SW 1271 (cell line): ENCODE measurements at places on chromosomes 3 and 15.

DNA sequence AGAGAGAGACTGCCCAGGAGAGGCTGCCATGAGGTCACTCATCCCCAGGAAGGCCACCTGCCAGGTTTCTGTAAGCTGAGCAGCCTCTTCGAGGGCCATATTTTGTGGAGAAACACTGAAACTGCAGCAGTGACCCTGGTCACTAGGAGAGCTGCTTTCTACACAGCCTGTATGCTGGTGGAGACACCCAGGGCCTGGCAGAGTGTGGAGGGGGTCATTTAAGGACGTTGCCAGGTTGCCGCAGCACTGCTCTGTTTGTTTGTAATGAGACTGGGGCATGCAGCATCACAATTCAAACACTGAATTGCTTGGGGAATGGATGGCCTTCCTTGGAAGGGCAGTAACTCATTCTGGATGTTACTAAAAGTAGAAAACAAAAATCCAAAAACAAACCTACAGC lies 104.9 kb upstream of the TRIM42 start:
- no peak for DNase-seq

- no peak for DNase-seq
These were observed 6.8 kb upstream of the TXNRD3 start for GRCh38 chr3:126661532-126662364.

DNA sequence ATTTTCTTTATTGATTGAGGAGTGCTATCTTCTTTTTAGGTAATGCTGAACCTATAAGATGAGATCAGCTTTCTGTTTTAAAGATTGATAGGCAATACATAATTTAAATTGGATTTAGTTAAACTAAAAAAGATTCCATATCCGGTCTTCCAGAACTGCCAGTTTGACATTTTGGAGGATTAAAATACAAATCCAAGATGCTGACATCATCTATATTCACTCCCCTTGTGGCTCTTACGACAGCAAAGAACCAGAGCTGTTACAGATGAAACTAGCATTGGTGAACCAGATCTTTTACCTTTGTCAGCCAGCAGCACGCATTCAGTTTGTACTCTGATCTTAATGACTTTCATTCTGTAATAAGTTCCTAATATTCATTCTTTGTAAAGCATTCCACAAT lies 218.7 kb downstream of the ZIC4 start:
- no peak for DNase-seq

DNA sequence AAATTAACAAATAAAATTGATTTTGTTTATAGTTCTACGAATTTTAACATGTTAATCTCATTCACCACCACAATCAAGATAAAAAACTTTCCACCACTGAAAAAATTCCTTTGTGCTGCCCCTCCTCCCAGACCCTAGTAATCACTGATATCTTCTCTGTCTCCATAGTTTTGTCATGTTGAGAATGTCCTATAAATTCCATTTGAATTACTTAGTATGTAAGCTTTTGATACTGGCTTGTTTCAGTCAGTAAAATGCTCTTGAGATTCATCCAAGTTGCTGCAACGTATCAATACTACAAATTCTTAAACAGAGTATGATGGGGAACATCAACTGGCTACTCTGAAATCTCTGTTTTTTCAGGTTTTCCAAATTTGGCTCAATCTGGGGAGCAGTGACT lies 129.6 kb downstream of the CTNNB1 start:
- no peak for DNase-seq

DNA sequence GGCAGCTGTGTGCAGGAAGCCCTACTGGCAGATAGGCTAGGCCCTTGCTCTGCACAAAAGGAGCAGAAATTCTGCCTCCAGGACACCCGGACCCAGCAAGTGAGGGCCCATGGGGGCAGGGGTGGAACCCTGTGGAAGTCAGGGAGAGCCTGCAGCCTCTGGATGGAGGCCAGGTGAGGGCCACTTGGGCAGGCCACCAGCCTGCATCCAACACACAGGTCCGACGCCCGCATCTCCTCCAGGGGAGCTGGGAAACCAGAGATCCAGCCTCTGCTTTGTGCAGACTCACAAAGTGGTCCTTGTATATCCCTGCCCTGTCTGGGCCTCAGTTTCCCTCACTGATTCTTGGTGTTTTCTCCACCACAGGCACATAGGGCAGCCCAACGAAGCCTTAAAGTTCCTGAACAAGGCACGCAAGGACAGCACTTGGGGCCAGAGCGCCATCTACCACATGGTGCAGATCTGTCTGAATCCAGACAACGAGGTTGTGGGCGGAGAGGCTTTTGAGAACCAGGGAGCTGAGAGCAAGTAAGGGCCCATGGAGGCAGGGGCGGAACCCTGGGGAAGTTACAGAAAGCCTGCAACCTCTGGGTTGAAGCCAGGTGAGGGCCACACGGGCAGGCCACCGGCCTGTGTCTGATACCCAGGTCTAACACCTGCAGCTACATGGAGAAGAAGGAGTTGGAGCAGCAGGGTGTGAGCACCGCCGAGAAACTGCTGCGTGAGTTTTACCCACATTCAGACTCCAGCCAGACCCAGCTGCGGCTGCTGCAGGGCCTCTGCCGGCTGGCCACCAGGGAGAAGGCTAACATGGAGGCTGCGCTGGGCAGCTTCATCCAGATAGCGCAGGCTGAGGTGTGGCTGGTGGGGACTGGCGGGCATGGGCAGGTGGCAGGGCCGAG lies 16.6 kb downstream of the CSRNP1 start:
- no peak for DNase-seq

- DNase-seq = no peak
These were observed 695 bp downstream of the GMPS start for GRCh38 chr3:155870945-155871745.

DNA sequence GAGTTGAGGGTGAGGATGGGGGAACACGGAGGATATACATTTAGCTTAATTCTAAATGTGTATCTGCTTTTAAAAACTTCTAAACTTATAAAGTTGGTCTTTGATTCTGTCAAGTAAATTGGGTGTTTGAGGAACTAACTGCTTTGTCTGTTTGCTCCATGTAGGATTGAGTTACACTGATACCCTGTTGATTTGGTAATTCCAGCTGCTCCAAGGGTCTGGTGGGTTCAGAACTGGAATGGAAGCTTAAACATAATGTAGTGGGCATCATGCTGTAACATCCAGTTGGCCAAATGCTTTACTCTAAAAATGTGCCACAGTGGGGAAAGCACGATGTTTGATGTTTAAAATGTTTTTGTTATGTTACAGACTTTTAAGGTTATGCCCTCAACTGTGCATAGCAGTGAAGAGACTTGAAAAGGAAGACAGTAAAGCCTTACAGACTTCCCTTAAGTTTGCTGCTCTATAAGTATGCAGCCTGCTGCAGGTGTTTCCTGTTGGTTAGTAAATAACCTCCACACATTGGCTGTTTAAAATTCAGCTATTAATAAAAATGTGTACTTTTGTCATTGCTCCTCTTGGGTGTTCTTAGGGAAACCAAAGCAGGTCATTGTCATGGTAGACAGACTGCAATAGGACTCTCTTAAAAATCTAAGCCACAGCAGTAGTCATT lies 5.9 kb upstream of the EDEM1 start:
- no peak for DNase-seq

GRCh38 chr3:19485267-19485666 lies 337.0 kb downstream of the KCNH8 start:
- DNase-seq = no peak

GRCh38 chr3:38805765-38806386 lies 10.1 kb downstream of the SCN10A start:
- no peak for DNase-seq

DNA sequence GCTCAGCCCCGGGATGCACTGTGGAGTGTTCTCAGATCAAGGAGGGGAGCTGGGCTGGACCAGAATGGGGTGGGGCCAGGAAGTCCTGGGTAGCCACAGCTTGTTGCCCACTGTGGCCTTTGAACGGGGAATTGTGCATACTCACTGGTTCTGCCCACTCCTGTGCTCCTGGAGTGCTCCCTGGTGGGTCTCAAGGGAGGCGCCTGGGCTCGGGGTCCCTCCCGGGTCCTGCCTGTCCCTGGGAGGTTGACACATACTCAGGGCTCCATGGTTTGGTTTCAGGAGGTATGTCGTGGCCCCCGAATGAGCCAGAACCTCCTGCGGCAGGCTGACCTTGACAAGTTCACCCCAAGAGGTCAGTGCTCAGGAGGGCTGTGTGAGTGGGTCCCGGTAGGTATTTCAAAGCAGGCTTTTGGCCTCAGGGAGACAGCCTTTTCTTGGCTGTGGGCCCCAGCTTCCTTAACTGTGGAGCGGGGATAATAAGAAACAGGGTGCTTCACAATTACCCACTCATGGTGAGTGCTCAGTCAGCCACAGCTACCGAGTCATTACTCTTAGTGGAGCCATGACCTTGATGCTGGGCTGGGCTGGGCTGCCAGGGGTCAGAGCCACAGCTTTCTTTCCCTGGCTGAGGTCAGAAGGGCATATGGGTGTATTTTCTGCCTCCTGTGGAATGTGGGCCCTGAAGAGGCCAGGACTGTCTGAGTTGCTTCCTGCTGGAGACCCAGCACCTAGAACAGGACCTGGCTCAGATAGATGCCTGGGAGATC lies 7.6 kb downstream of the DNAH1 start:
- DNase-seq = no peak

DNA sequence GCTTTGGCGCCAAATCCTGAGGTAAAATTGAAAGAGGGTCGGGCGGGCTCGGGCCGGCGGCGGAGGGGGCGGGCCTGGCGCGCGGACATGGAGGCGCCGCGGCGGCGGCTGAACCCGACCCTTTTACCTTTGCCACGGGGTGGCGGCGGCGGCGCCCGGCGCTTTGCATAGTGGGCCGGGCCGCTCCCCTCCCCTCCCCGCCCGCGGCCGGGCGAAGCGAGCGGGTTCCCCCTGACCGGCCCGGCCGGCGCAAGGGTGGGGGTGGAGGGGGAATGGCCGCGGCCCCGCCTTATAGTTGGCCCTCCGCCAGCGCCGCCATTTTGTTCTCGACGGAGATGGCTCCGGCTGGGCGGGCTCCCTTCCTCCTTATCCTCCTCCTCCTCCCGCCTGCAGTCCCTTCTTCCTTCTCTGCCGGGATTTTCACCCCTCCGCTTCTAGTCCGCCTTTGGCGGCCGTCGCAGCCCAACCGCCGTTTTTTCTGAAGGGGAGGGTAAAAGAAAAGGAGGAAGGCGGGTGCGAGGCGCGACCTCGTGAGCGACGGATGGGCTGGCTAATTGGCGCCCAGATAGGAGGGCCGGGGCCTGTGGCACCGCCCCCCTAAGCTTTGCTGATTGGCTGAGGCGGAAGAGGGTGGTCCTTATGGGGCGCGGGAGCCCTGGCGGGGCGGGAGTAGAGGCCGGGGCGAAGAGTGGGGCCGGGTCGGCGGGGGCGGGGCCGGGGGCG lies 664 bp downstream of the NR2C2 start:
- peak; percentile 88 for DNase-seq

- no peak for DNase-seq
These were observed 50.1 kb downstream of the CMSS1 start for GRCh38 chr3:99867594-99868310.

DNA sequence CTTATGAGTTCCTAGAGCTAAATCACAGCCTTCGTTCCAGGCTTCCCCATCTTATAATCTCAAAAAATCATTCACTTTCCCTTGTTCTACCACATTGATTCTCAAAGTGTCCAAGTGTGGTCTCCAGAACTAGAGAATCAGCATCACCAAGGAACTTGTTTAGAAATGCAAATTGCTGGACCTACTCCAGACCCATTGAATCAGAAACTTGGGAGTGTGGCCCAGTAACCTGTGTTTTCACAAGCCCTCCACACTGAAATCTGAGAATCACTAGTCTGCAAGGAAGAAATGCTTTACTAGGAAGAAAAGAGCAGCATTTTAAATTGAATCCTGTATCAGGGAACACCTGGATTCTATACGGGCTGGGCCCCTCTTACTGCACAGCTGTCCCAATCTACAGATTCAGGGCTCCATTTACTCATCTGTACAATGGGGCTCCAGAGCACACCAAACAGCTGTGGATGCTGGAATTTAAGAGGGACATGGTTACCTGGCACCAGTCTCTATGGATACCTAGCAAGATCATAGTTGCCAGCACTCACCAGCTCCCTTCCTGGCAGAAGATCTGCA lies 3.9 kb downstream of the MEGF11 start:
- no peak for DNase-seq

DNA sequence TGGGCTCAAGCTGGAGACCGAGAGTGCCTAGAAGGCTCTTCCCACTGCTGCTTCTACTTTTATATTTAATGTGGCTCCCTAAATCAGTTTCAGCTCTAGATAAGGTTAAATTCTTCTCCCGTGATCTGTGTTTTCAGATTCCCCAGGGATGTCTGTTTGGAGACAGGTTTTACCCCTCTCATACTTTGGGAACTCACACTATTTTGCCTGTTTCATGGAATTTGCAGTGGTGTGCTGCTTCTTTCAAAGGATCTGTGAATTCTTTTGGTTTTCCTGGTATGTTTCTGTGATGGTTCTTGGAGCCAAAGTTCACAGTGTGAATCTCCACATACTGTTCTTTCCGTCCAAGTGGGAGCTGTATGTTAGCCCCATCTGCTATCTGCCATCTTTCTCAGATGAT lies 238.3 kb upstream of the SLITRK3 start:
- no peak for DNase-seq

DNA sequence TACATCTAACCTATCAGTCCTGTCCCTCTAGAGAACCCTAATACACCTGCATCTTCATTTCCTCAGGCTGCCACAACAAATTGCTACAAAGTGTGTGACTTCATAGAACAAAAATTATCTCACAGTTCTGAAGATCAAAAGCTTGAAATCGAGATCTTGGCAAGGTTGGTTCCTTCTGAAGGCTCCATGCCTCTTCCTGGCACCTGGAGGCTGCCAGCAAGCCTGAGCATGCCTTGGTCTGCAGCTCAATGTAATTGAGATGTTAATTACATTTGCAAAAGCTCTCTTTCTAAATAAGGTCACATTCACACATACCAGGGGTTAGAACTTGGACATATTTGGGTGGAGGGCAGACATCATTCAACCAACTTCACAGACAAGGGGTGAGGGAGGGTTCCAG lies 86.4 kb upstream of the ABHD17C start:
- DNase-seq = no peak

DNA sequence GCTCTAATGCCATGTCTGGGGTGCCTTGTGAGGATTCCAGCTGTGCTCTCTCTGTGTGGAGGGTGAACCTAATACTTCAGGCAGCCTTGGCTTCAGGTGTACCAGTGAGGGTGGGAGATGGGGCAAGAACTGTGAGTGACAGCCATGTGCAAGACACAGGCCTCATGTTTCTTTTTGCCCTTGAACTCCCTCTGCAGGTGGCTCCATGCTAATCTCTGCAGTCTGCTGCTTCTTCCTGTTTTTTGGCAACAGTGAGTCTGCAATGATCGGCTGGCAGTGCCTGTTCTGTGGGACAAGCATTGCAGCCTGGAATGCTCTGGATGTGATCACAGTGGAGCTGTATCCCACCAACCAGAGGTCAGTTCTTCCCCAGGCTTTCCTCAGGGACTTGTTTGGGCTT lies 189.3 kb downstream of the SV2B start:
- no peak for DNase-seq

- no peak for DNase-seq
These were observed 114.3 kb downstream of the OXSM start for GRCh38 chr3:25904206-25904605.
